ENCODE measurements at places on chromosomes 7 and 10. TPM values are rescaled to one million over a fixed set of nuclear protein-coding genes. Genes with fewer than 3 reads are reported as not detected.

The TMEM229A gene
- total RNA-seq = not detected

The HOXA9 gene
- total RNA-seq = 8.6 TPM

The SRGN gene
- 28.6 TPM for total RNA-seq

The C10orf95 gene
- not detected for total RNA-seq

The FBXL15 gene
- 6.5 TPM for total RNA-seq

The CALHM3 gene
- not detected for total RNA-seq

The CNPY1 gene
- not detected for total RNA-seq

The C10orf67 gene
- total RNA-seq = 0.11 TPM

The IL15RA gene
- total RNA-seq = 6.2 TPM

The IFIT1B gene
- total RNA-seq = not detected

The AQP1 gene
- total RNA-seq = 0.50 TPM

The TEX47 gene
- not detected for total RNA-seq

The AGR2 gene
- total RNA-seq = under 0.01 TPM

The RTKN2 gene
- total RNA-seq = 6.3 TPM

The CPED1 gene
- total RNA-seq = 117 TPM

The CDH23 gene
- total RNA-seq = 0.12 TPM

The BEND7 gene
- total RNA-seq = 5.4 TPM

The NEBL gene
- 0.22 TPM for total RNA-seq

The NPC1L1 gene
- under 0.01 TPM for total RNA-seq

The ACBD7 gene
- total RNA-seq = 4.5 TPM

The NDUFA5 gene
- total RNA-seq = 31.9 TPM

The GJD4 gene
- total RNA-seq = not detected

The CFAP46 gene
- total RNA-seq = 0.87 TPM

Measured in uterine smooth muscle cell (primary cell).